ENCODE measurements at places on chromosomes 7 and 10.

DNA sequence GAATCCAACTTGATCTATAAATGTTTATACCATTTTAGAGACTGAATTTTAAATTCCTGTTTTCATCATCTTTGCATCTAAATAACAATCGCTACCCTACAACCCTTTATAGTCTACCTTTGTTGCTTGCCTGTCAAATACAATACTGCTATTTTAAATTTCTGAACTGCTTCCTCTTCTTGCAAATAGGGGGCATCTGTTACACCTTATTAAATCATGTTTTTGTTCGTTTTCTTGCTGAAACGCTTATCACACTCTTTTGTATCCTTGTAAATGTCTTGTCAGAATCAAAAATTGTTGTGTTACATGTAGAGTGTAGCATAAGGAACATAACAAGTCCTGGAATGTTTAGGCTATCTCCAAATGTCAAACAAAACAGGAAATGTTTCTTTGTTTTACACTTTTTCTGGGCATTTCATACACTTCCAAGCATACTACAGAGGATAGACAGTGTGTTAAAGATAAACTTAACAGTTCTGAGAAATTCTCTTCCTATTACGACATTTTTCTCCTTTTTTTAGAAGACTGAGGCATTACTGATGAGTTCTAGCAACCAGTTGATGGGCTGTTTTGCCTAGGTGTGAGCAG is 281.3 kb downstream of the GPR158 start:
- no peak for DNase-seq

GRCh38 chr7:119421657-119422056 is 851.3 kb upstream of the KCND2 start:
- no peak for DNase-seq

- no peak for DNase-seq
These were observed 13.4 kb downstream of the SKIDA1 start for GRCh38 chr10:21511946-21512572.

DNA sequence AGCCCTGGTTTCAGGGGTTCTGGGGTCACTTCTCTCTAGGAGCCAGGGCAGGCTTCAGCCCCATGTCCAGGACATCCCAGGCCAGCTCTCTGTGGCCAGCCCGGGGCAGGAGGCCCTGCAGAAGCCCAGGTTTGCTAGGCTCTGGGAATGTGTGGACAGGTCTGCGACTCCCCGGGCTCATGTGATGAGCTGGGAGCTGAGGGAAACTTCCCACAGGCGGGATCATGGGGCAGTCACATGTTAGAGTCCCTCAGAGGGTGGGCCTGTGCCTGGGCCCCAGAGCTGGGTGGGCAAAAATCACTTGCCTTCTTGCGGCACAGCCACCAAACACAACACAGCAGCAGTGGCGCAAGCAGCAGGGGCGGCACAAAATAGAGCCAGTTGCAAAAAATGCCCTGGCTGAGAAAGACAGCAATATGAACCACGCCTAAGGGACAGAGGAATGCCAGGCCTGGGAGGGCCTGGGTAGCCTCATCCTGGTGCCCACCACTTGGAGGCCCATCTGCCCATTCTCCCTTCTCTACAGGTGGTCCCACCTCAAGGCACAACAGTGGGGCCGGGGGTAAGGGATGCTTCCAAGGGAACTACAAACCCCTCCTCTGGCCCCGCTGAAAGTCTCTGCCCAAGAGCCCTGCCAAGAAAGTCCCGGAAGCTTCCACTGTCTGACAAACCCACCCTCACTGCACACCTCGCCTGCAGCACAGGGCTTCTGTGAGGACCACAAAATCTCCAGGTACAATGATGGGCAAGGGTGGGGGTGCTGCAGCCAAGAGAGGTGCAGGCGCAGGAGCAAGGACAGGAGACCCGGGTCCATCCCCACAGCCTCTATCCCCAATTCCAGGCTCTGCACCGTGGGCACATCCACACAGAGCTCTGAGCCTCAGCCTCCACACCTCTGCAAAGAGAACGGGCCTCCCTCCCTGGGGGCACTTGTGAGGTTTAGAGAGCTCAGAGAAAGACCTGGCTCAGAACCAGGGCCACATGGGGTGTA is 34.6 kb upstream of the ANTXRL start:
- DNase-seq, result no peak

Measured in inflammatory macrophage (primary cell).